ENCODE measurements at places on chromosomes 4 and X.

GRCh38 chrX:136752346-136752745 lies 28.4 kb downstream of the ARHGEF6 start:
- DNase-seq, result no peak

GRCh38 chr4:1451106-1451751 lies 45.0 kb upstream of the NKX1-1 start:
- no peak for DNase-seq

DNA sequence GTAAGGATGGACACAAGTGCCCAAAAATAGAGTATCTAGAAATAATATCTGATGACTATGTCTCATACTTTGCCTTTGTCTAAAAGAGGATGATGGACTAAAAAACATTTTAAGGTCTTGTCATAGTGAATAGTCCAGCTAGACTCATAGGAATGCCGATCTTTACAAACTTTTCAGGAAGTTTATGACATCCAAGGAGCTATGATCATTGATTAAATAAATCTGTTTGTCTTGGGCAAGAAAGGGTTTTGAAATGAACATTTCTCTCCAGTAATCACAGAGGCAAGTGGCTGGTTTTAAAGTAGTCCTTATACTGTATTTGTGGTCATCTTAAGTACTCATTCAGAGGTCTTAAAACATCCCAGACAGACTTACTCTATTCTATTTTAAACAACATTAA lies 109.8 kb downstream of the MAPK10 start:
- DNase-seq, result no peak

DNA sequence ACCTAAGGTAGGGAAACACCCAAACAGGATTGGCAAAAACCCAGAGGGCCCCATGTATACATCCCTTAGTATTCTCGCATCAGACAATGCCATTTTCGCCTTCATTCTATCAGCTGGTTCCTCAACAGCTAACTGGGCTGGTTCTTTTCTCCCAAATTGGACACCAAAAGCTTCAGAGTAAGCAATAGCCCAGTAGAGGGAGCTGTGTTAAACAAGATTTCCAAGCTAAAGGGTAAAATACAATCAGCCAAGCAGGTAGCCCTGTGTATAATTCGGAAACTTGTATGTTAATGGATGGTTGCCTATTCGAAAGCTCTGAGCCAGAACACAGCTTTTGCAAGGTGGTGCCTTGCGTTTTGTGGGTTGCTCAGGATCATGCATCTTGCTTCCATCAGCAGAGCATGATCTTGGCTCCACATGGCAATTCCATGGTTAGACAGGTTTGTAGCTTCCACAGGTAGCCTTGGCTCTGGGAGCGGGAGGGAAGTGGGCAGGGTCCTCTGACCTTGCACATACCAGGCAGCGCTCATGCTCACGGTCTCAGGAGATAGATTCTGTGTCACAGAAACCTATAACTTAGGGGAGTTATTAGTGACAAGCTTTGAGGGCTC lies 115.2 kb upstream of the LNX1 start:
- no peak for DNase-seq

DNA sequence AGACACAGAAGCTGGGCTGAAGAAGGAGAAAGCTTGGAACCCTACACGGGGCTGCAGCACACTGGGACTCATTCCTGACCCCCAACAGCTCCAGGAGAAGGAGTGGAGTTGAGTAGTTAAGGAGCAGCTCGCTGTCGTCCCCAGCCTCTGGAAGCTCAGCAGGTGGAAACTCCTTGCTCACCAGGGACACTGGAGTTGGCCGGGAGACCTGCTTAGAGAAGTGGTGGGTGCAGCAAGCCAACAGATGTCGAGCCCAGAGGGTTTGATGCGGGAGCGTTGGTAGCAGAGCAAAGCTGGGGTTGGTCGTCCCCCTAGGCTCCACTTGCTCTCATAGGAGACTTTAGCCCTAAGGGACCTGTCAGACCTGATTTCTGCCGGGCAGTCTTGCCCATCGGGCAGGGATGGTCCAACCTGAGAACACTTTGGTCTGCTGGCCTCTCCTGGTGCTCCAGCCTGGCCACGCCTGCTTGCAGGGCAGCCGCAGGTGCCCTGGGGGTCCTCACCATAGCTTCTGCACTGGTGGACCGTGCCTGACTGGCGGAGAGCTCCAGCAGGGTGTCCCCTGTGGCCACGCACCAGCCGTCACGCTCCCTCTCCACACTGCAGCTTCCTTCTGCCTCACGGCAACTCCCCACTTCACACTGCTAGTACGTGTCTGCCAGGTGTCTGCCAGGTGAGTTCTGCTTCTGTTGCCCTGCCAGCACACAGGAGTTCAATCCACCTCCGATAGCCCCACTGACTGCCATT lies 353.7 kb downstream of the GASK1B start:
- no peak for DNase-seq

GRCh38 chr4:102589743-102590142 lies 88.6 kb downstream of the NFKB1 start:
- no peak for DNase-seq

DNA sequence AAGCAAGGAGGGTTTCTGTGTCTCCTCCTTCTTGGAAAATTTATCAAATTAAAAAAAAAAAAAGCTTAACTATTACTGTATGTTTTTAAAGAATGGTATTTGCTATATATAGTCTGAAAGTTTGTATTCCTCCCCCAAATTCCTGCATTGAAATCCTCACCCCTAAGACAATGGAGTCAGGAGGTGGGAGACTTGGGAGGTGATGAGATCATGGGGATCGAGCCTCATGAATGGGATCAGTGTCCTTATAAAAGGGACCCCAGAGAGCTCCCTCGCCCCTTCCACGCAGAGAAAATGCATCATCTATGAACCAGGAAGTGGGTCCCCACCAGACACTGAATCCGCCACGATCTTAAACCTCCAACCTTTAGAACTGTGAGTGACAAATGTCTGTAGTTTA lies 50.1 kb downstream of the DHRSX start:
- no peak for DNase-seq

DNA sequence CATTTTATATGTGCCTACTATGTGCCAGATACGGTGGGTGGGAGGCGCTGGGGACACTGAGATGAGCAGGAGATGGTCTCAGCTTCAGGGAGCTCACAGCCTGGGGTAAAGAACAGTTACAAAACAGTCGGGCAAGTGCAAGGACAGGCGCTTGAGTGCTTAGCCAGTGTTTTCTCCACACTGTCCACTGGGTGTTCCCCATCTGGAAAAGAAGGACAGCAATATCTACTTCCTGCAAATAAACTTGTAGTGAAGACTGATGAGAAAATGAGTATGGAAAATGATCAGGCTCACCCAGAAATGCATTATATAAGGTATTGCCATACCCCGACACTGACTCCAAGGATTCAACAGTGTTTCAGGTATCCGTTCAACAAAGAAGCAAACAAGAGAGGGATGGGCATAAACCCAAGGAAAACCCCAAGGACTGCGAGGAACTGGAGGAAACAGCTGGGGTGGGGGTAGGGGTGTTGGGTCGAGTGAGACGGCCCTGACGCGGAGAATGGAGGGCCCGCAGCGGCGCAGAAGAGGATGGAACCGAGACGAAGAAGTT lies 835 bp downstream of the TMEM185A start:
- DNase-seq, result no peak

- DNase-seq, result no peak
Measured at GRCh38 chr4:69830560-69831269, 29.2 kb downstream of the SULT1E1 start.

Data from T1000 (cell line).